ENCODE measurements at places on chromosomes 7 and 10.
A peak's percentile ranks its signal among the peaks of the same experiment; 100 is the strongest.

- DNase-seq = peak; percentile 65
- peak overlapping the region; percentile 85 for H3K4me3 ChIP-seq
- H3K27ac ChIP-seq = peak overlapping the region; percentile 88
Observed at GRCh38 chr7:156640949-156641485, 443 bp downstream of the RNF32 start.

DNA sequence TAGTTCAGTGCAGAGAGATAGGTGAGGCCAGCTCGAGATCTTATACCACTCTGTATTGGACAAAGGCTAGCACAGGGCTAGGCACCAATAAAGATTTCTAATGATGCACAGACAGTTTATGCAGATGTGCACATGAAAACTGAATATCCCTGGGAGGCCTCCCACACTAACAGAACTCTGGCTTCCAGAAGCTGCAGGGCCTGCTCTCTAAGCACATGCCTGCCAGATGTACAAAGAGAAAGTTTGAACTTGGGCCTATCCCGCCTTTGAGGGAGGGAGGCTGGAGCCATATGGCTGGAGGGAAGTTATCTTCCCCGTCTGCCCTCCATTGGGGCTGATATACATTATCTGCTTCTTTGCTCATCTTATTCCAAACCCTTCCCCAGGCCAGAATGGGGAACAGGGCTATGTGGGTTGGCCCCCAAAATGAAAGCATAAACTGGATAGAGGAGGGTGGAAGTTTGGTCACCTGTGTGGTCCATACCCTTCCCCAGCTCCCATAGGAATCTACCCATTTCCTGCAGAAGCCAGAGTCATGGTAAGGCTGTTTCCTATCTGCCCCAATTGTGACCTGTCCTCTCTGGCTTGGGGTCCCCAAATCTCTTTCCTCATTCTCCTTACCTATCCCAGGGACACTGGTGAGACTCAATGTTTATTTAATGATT, 3.8 kb downstream of the KAZALD1 start:
- H3K36me3 ChIP-seq = no peaks in the 10 kb centered on the region
- peak overlapping the region; percentile 69 for H3K4me3 ChIP-seq
- no peak for DNase-seq
- peak overlapping the region; percentile 76 for H3K27ac ChIP-seq
- H3K27me3 ChIP-seq = peaks cover 7% of the 10 kb centered on the region
- H3K4me1 ChIP-seq = peaks cover 61% of the 10 kb centered on the region

GRCh38 chr10:21832821-21833130, 170.8 kb downstream of the DNAJC1 start:
- H3K27ac ChIP-seq = no peak overlapping the region
- no peak for DNase-seq
- H3K27me3 ChIP-seq = no peaks in the 10 kb centered on the region
- H3K4me1 ChIP-seq = no peaks in the 10 kb centered on the region

DNA sequence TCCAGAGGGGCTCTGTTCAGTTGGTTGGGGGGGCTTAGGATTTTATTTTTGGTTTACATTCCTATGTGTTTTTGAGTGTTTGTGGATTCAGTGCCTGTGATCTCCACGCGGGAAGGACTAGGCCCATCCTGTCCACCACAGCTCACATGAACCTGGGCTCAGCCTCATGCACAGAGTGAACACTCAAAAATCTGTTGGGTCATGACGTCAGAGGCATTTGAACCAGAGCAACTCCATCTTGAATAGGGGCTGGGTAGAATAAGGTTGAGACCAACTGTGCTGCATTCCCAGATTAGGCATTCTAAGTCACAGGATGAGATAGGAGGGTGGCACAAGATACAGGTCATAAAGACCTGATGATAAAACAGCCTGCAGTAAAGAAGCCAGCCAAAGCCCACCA, 133.3 kb downstream of the RAMP3 start:
- no peak overlapping the region for H3K4me3 ChIP-seq
- no peak overlapping the region for H3K27ac ChIP-seq
- no peaks in the 10 kb centered on the region for H3K4me1 ChIP-seq
- DNase-seq = no peak
- no peaks in the 10 kb centered on the region for H3K27me3 ChIP-seq

DNA sequence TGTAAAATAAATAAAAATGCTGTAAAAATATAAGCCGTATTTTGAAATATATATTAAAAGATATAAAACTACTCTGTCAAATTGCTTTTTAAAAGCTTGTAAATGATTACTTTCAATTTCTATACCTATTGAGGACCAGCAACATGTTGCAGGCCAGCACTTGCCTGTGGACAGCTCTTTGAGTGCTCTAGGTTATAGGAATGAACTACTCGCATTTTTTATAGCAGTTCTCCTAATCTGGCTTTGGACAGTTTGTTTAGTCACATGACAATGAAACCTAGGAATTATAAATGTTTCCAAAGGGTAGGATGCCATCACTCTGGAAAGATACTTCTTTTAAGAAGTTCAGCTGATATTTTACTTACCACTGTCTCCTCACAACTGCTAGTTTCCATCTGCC, 117.7 kb upstream of the PTPRZ1 start:
- no peaks in the 10 kb centered on the region for H3K4me1 ChIP-seq
- H3K4me3 ChIP-seq = no peak overlapping the region
- no peak for DNase-seq
- no peaks in the 10 kb centered on the region for H3K27me3 ChIP-seq
- H3K27ac ChIP-seq = no peak overlapping the region

- H3K36me3 ChIP-seq = no peaks in the 10 kb centered on the region
- no peak overlapping the region for H3K4me3 ChIP-seq
- no peak for DNase-seq
- no peaks in the 10 kb centered on the region for H3K4me1 ChIP-seq
- H3K27ac ChIP-seq = no peak overlapping the region
Observed at GRCh38 chr7:80929619-80930018, 10.8 kb upstream of the SEMA3C start.

- peaks cover 5% of the 10 kb centered on the region for H3K4me1 ChIP-seq
- DNase-seq = no peak
- H3K27ac ChIP-seq = no peak overlapping the region
- H3K27me3 ChIP-seq = no peaks in the 10 kb centered on the region
- H3K36me3 ChIP-seq = no peaks in the 10 kb centered on the region
Observed at GRCh38 chr10:98463976-98464754, 17.4 kb upstream of the HPS1 start.

DNA sequence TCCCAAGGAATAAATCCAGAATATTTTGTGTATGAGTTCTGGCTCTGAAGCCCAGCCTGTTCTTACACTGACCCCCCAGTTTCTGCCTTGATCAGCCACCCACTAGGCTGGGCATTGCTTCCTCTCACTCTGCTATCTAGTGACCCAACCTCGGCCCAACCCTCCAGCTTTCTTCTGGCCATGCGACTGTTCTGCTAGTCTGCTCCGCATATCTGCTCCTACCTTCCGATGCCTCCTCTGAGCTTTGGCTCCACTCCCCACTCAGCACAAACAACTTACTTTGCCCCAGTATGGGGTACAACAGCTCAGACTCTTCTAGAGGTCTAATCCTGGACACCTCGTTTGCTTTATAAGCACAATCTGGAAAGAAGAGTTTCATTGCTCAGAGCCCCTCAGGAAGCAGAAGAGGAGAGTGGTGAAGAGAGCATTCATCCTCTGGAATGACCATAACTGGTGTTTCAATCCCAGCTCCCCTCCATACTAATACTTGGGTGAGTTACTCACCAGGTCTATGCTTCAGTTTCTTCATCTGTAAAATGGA, 99.6 kb downstream of the NPSR1 start:
- no peak overlapping the region for H3K27ac ChIP-seq
- H3K4me3 ChIP-seq = no peak overlapping the region
- DNase-seq = no peak
- H3K27me3 ChIP-seq = no peaks in the 10 kb centered on the region
- H3K4me1 ChIP-seq = no peaks in the 10 kb centered on the region

DNA sequence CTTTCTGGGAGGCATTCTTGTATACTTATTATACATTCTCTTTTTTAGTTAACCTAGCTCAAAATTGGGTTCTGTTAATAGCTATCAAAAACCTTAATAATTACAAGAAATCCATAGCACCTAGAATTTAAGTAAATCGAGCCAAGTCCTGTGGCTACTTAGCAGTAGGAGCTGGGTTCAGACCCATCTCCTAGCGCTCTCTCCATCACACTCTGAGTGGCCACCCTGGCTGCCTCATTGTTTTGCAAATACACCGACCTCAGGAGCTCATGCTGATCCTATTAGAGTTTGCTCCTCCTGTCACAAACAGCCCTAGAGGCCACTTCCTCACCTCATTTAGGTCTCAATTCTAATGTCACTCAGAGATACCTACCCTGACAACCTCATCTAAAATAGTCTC, 46.2 kb upstream of the OSBPL3 start:
- H3K27ac ChIP-seq = no peak overlapping the region
- DNase-seq = no peak
- no peaks in the 10 kb centered on the region for H3K4me1 ChIP-seq
- H3K4me3 ChIP-seq = no peak overlapping the region

DNA sequence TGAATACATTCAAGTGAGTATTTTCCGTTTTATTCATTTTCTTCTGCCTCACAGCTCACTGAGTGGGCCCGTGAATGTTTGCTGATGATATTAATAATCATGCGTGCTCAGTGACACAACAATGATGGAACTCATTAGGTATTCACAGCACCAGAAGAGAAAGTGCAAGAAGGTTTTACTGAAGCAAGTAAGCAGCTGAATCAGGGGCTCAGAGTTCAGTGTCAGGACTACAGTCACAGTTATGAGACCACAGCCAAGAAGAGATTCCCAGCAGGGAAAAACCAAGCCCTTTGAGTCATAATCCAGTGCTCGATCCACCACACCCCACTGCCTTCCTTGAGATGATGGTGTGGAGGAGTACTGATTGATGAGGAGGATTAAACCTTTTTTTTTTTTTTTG, 247.4 kb downstream of the KIAA1217 start:
- H3K36me3 ChIP-seq = no peaks in the 10 kb centered on the region
- no peaks in the 10 kb centered on the region for H3K27me3 ChIP-seq
- H3K4me3 ChIP-seq = no peak overlapping the region
- H3K27ac ChIP-seq = no peak overlapping the region

- no peaks in the 10 kb centered on the region for H3K4me1 ChIP-seq
- no peak for DNase-seq
- no peaks in the 10 kb centered on the region for H3K36me3 ChIP-seq
- H3K4me3 ChIP-seq = no peak overlapping the region
- no peak overlapping the region for H3K27ac ChIP-seq
Observed at GRCh38 chr10:93281367-93281720, 200.8 kb downstream of the MYOF start.

GRCh38 chr10:25261110-25261509, 86.3 kb downstream of the GPR158 start:
- DNase-seq = no peak
- no peak overlapping the region for H3K4me3 ChIP-seq
- H3K27ac ChIP-seq = no peak overlapping the region

DNA sequence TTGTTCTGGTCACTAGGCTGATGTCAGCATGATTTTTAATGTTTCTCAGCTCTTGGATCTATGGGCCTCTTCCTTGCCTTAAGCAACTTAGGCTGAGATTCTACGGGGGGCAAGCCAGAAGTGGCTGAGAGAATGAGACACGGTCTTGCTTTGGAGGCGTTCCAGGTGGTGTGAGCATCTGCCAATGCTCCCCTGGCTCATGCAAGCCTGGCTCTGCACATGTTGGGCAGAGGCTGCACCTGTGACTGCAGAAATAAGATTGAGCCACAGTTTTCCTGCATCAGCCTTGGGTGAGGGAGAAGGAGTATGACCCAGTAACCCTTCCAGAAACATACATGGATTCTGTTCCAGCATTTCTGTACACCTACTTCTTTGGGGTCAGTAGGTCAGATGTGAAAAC, 41.9 kb downstream of the C10orf120 start:
- DNase-seq = no peak
- H3K27me3 ChIP-seq = no peaks in the 10 kb centered on the region
- H3K36me3 ChIP-seq = no peaks in the 10 kb centered on the region
- H3K4me3 ChIP-seq = no peak overlapping the region
- H3K27ac ChIP-seq = peak overlapping the region; percentile 50

DNA sequence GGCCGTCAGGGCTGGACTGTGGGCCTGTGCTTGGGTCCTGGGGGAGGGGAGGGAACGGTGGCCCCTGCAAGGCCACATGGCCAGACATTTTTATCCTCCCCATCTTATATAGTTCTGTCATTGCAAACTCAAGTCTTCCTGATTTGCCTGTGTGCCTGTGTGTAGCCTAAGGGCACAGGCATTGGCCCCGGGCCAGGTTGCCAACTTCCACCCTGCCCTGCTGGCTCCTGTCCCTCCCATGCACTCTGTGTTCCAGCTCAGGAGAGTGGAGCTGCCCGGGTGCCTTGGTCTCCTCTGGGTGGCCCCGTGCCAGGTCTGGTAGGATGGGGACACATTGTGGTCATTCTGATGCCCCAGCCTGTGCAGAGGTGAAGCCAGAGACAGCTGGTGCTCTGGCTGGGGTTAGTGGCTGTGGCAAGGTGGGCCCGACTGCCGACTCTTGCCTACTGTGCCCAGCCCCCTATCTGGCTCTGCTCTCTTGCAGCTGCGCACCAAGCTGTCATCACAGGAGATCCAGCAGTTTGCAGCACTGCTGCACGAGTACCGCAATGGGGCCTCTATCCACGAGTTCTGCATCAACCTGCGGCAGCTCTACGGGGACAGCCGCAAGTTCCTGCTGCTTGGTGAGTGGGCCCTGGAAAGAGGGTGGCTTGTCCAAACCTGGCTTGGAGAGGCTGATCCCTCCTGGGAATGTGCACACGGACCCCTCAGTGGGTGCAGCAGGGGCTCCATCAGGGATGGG, 14.8 kb downstream of the NACAD start:
- no peak for DNase-seq
- no peak overlapping the region for H3K4me3 ChIP-seq
- no peaks in the 10 kb centered on the region for H3K4me1 ChIP-seq
- no peaks in the 10 kb centered on the region for H3K27me3 ChIP-seq

DNA sequence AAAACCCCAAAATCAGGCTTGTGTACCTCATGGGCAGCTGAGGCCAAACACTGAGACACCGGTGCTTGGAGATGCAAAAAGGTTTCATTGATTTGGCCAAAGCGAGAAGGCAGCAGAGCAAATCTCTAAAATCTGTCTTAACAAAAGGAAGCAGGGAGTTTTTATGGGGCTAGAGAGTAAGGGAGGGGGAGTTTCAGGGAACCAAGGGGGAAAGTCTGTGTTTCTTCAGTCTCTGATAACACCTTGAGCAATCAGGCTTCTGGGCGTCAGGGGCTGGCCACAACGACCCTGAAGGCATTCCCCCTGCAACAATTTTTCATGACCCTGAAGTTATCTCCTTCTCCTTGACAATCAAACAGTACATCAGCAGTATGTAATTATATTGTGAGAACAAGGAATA, 2.7 kb upstream of the ZNF786 start:
- H3K4me3 ChIP-seq = no peak overlapping the region
- no peak for DNase-seq
- no peaks in the 10 kb centered on the region for H3K36me3 ChIP-seq
- no peak overlapping the region for H3K27ac ChIP-seq

GRCh38 chr10:127556916-127557315, 7.8 kb downstream of the NPS start:
- no peaks in the 10 kb centered on the region for H3K4me1 ChIP-seq
- DNase-seq = no peak
- H3K4me3 ChIP-seq = no peak overlapping the region
- peaks cover 5% of the 10 kb centered on the region for H3K27me3 ChIP-seq
- H3K27ac ChIP-seq = no peak overlapping the region

Measured in lower lobe of right lung (tissue), 2 donors.